ENCODE measurements at places on chromosomes 3 and 15.

GRCh38 chr3:52432225-52432624 lies 12.7 kb downstream of the SEMA3G start:
- DNase-seq, result no peak

- DNase-seq, result no peak
Observed at GRCh38 chr3:39410893-39411292, 4.4 kb downstream of the RPSA start.

GRCh38 chr15:25708391-25708790 lies 154.7 kb downstream of the ATP10A start:
- DNase-seq, result no peak

DNA sequence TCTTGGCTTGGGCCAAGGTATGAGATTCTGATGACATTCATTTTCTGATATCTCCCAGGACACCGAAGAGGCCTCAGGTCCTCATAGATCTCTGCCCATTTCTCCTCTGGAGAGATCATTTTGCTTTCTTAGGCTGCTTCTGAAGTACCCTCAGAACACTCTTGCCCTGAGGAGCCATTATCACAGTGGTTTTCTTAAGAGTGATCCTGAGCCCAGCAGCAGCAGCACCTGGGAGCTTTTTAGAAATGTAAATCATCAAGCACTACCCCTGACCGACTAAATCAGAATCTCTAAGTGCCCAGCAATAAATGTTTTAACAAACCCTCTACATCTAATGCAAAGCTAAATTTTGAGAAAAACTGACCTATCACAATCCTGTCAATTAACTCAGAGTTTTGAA lies 40.6 kb upstream of the SLC9A9 start:
- no peak for DNase-seq

DNA sequence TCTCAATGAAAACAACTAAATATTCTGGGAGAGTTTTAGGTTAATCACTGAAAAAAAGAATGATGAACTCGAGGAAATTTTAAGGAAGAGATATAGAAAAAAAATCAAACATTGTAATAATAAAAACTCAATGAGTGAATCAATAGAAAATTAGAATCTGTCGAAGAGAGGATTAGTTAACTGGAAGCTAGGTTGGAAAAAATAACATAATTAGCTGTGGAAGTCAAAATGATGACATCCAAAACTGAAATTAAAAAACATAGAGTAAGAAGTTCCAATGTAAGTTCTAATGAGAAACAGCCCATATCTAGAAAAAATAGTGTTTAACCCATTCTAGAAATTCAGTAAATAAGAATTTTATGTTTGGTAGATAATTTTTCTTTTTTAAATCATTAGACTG lies 299.3 kb upstream of the RARB start:
- DNase-seq, result no peak

DNA sequence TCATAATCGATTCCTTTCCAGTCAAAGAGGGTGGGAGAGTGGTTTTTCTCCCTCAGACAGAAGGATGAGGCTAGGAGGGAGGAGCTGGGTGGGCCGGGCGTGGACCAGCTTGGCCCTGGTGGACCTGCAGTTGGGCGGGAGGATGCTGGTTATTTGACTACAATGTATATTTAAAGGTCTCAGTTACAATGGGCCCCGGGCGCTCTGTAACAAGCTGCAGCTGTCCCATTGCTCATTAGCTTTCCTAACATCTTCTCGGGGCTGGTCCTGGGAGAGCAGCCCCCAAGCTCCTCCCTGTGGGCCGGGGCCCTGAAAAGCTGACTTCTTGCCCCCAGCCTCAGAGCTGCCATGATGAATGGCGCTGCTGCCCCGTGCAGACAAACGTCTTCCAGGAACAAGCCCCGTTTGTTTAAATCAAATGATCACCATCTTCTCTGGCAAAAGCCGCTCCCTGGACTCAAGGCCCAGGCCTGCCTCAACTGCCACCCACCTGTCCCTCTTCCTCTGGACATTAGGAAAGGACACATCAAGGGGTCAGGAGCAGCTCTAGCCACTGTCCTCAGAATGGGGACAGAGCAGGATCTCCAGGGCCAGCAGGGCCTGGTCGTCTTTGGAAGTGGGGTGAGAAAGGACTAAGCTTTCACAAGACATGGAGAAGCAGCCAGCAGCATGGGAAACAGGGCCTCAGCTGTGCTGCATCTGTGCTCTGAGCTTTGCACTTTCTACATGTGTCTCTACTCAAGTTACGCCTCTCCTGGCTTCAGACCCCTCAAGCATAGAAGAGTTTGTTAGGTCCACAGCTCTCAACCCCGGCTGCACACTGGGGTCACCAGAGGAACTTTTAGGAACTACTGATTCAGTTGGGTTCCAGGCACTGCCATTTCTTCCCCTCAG lies 38.6 kb downstream of the MAGEF1 start:
- no peak for DNase-seq

DNA sequence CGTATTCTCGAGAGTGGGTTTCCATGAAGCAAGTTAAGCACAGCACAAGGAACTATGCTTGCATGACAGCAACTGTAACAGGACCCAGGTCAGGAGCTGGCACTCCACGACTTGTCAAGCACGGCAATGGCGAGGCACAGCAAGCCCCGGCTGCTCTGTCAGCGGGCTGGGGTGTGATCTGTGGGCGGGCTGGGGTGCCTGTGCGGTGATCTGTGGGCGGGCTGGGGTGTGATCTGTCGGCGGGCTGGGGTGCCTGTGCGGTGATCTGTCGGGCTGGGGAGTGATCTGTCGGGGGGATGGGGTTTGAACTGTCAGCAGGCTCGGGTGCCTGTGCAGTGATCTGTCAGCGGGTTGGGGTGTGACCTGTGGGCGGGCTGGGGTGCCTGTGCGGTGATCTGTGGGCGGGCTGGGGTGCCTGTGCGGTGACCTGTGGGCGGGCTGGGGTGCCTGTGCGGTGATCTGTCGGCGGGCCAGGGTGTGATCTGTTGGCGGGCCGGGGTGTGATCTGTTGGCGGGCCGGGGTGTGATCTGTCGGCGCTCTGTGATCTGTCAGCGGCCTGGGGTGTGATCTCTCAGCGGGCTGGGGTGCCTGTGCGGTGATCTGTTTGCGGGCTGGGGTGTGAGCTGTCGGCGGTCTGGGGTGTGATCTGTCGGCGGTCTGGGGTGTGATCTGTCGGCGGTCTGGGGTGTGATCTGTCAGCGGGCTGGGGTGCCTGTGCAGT lies 205.7 kb downstream of the XXYLT1 start:
- no peak for DNase-seq
